ENCODE measurements at places on chromosomes 2 and 18. TPM values are rescaled to one million over a fixed set of nuclear protein-coding genes. Genes with fewer than 3 reads are reported as not detected.

Gene CD8A
- 0.60 TPM for polyA plus RNA-seq

Gene CNGA3
- not detected for polyA plus RNA-seq

Gene PID1
- 71.5 TPM for polyA plus RNA-seq

Gene MSGN1
- polyA plus RNA-seq, result 0.41 TPM

DNA sequence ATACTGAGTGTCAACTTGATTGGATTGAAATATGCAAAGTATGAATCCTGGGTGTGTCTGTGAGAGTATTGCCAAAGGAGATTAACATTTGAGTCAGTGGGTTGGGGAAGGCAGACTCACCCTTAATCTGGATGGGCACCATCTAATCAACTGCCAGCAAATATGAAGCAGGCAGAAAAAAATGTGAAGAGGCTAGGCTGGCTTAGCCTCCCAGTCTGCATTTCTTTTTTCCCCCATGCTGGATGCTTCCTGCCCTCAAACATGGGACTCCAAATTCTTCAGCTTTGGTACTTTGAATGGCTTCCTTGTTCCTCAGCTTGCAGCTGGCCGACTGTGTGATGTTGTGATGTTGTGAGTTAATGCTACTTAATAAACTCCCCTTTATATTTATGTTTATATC, 577.4 kb downstream of the CPS1 start:
- H3K36me3 ChIP-seq, result no peaks in the 10 kb centered on the region
- H3K27ac ChIP-seq, result no peak overlapping the region
- no peaks in the 10 kb centered on the region for H3K4me1 ChIP-seq
- H3K27me3 ChIP-seq, result no peaks in the 10 kb centered on the region
- no peak overlapping the region for H3K4me3 ChIP-seq

DNA sequence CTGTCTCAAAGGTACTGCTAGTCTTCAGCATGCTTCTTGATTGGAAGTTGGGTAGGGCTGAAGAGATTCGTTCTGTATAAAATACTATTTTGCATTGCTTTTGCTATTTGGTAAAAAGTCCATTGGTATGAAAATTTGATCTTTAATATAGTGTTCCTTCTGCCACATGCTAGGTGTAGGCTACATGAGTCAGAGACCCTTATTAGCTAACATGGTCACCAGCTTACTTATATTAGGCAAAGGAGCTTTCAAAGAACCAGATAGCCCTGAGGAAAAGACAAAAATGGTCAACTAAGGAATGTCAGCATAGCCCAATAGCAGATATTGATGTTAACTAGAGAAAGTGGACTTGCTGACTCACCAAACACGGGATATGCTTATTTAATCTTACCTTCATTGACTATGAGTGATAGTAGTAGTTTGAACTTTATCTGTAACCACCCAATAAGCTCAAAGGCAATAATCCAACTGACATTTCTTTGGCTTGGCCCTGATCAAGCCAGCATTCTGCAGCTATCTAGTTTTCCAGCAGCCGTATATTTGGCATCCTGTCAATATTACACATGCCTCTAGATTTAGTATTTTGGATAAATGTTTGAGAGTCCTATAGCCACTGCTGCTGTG, 110.0 kb downstream of the TPGS2 start:
- no peaks in the 10 kb centered on the region for H3K27me3 ChIP-seq
- H3K4me1 ChIP-seq, result no peaks in the 10 kb centered on the region
- H3K36me3 ChIP-seq, result no peaks in the 10 kb centered on the region
- H3K27ac ChIP-seq, result no peak overlapping the region
- no peak for DNase-seq

DNA sequence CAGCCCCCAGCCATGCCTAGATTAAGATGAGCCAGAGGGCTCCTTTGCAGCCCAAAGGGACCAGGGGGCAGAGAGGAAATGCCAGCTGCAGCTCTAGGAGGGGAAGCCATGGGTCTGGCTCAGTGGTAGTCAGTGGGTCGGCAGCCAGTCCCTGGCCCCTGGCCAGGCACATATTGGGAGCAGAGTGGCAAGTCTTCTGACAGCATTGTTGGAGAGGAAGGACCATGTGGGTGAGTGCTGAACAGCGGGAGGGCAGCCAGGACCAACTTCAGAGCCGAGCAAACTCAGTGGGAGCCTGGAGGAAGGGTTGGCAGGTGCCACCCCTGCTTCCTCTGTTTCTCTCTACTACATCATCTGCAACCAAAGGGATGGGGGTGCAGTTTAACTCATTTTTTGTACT, 140.5 kb upstream of the PELI1 start:
- peak overlapping the region; percentile 74 for H3K27ac ChIP-seq
- no peaks in the 10 kb centered on the region for H3K36me3 ChIP-seq
- no peak for DNase-seq
- no peak overlapping the region for H3K4me3 ChIP-seq

GRCh38 chr18:36379435-36379984, 82.0 kb downstream of the FHOD3 start:
- H3K4me1 ChIP-seq, result no peaks in the 10 kb centered on the region
- H3K4me3 ChIP-seq, result no peak overlapping the region
- no peaks in the 10 kb centered on the region for H3K27me3 ChIP-seq
- H3K36me3 ChIP-seq, result no peaks in the 10 kb centered on the region
- no peak for DNase-seq
- H3K27ac ChIP-seq, result no peak overlapping the region

GRCh38 chr2:147792966-147793617, 51.7 kb upstream of the ACVR2A start:
- no peak for DNase-seq
- no peaks in the 10 kb centered on the region for H3K36me3 ChIP-seq
- no peaks in the 10 kb centered on the region for H3K27me3 ChIP-seq
